Activated T-cell treated with anti-CD3 and anti-CD28 coated beads for 48 hours (primary cell): ENCODE measurements at places on chromosomes 11 and 22.

DNA sequence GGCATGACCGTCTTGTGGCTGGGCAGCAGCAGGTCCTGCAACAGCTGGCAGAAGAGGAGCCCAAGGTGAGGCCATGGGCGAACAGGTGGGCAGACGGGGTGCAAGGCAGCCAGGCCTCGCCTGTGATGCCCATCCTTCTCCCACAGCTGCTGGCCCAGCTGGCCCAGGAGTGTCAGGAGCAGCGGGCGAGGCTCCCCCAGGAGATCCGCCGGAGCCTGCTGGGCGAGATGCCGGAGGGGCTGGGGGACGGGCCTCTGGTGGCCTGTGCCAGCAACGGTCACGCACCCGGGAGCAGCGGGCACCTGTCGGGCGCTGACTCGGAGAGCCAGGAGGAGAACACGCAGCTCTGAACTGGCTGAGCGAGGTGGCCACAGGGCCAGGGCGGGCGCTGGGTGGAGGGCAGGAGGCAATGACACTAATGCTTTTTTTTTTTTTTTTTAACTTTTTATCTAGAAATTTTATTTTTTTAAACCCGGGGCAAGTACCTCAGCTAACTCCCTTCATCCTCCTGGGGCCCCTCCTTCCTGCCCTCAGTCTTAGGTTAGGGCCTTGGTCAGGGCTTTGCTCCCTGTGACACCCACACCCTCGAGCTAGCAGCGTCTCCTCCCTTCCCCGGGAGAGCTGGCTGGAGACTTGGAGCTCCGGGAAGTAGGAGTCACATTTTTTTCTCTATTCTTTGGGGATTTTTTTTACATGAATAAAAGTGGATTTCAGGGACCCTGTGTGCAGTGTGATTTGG lies 16.0 kb downstream of the PLCB3 start:
- DNase-seq: no peak

DNA sequence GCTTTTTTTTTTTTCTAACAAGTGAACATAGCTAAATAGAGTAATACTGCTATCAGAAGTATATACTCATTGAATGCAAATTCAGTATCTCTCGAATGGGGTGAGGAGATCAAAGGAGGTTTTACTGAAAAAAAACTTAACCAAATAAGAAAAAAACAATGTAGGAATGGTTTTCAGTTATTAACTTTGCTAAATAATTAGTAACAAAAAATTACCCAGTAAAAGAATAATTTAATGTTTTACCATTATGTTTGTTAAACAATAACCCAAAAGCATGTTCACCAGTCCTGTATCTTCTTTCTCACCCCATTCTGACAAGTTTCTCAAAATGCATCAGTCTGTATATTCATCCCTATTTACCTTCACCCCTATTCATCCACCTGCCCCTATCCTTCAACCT lies 22.6 kb upstream of the CTSC start:
- no peak for DNase-seq

GRCh38 chr11:2745511-2745910 lies 45.7 kb upstream of the KCNQ1OT1 start:
- no peak for DNase-seq

GRCh38 chr11:694563-695287 lies at the start of gene DEAF1:
Gene DEAF1 (minus strand): TSS chr11:695222. CDS start chr11:695047, 175 bp downstream.
- DNase-seq: peak; percentile 100

GRCh38 chr11:84819128-84819527 lies 808.0 kb downstream of the DLG2 start:
- no peak for DNase-seq

GRCh38 chr11:2204361-2205213 lies 33.0 kb upstream of the TH start:
- no peak for DNase-seq

DNA sequence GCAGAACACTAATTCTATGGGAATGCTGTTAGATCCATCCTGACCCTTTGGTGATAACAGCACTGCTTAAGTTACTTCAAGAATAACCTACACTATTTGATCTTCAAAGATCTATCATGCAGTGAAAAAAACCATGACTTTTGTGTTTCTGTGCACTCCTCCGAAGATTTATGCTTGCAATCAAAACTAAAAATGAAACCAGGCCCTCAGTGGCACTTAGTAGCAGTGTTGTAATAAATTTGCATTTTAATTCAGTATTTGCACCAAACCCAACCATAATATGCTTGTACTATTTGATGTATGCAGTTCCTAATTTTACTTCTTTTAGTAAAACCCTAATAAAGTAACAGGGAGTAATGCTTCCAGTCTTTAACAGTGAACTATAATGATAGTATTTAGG lies 130.7 kb downstream of the SOX6 start:
- no peak for DNase-seq
